ENCODE measurements at places on chromosomes 12 and 14.

GRCh38 chr12:90512518-90512917 is 442.5 kb downstream of the CCER1 start:
- no peak for DNase-seq

DNA sequence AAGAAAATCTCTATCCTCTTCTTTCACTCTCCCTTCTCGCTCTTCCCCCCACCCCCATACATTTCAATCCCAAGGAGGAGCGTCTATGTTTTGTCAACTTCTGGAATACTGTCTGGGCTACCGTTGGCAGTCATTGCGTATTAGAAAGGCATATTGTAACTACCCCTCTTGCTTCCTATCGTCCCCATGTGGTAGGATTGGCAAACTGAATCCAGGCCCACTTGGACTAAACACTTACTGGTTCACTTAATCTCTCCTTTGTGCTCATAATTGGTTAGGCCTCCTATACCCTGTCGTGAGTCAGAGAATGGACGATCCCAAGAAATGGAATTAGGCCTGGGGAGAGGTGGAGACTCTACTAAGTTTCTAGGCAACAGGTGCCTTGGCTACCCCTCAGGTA is 68.8 kb upstream of the SLC8A3 start:
- no peak for DNase-seq

- no peak for DNase-seq
Measured at GRCh38 chr14:42523666-42524065, 917.0 kb downstream of the LRFN5 start.

GRCh38 chr14:24690492-24690891 is 56.5 kb upstream of the GZMB start:
- DNase-seq: no peak

DNA sequence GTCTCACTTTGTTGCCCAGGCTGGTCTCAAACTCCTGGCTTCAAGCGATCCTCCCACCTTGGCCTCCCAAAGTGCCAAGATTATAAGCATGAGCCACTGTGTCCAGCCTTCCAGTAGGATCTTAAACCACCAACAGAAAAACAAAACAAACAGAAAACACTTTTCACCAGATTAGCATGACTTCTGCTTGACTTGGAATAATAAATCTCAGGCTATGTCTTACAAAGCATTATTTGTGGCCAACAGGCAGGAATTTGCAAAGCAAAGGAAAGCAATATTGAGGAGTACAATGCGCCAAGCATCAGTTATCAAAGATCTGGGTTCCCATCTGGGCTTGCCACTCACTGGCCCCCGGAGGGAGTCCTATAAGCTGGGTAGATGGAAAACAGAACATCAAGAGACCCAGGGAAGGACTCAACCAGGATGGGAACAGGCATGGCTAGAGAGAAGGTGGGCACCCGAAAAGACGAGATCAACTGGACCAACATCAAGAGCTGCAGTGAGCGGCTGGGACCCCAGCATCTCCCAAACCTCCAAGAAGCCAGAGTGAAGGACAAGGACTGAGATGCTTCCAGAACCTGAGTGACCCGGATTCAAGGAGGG is 101.2 kb downstream of the TMEM30B start:
- no peak for DNase-seq

GRCh38 chr12:126201981-126202537 is 1136.8 kb downstream of the AACS start:
- DNase-seq: no peak

DNA sequence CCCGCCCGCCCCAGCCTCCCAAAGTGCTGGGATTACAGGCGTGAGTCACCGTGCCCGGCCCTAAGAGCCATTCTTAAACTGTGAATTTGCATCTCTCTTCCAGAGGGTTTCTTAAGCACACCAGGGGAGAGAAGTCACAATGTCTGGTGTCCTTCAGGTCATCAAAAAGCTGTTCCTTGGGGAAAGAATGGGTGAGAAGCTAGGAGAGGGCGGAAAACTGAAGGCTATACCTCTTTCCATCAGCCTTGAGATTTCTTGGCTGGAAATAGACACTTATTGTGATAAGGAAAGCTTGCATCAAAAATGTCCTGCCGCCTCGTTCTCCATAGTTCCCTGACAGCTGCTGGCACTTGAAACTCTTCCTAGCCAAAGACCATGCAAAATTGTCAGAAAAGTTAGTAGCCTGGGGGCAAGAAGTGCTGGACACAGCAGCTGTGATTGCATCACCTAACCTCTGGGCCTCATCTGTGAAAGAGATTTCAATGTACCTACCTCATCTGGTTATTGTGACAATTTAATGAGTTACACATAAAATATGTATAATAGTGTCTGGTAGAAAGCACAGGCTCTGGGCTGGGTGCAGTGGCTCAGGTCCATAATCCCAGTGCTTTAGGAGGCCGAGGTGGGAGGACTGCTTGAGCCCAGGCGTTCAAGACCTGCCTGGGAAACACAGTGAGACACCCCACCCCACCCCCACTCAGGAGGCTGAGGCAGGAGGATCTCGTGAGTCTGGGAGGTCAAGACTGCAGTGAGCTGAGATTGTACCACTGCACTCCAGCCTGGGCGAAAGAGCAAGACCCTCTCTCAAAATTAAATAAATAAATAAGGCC is 9.7 kb upstream of the UBC start:
- DNase-seq: no peak

GRCh38 chr12:3791256-3791874 is 38.5 kb upstream of the CRACR2A start:
- no peak for DNase-seq

GRCh38 chr12:41286426-41286825 is 98.3 kb downstream of the PDZRN4 start:
- DNase-seq: no peak

DNA sequence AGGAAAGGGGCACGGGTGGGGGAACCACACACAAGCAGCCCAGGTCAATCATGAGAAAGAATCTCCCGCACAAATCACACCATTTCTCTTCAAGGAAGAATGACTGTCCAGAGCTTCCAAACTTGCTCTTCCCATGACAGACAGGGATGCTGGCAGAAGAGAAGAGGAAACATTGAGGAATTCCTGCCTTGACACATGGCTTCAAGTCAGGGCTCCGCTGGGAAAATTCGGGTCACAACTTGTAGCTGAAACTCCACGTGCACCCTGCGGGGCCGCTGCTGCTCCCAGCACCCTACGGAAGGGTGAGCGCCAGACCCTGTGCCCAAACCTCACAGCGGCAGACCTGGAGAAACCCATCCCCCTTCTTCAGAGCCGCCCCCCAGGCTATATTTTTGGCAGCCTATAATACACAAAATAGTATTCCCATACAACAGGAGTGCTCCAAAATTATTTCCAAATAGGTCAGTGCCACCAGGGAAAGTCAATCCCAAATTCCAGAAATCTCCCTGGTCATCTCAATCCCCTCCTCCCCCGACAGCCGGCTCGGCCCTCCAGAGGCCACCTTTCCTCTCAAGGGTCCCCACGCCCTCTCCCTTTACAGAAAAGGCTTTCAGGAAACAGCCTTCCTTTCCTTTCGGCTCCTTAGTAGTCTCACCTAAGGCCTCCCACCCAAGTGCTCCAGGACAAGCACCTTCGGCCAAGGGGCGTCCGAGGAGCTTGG is 1.3 kb downstream of the TMEM132D start:
- no peak for DNase-seq

GRCh38 chr14:90691627-90692026 is 124.6 kb downstream of the TTC7B start:
- no peak for DNase-seq
